Dermis blood vessel endothelial cell (primary cell): ENCODE measurements at places on chromosomes 3 and 15.

GRCh38 chr3:66028457-66028856, 10.3 kb downstream of the MAGI1 start:
- no peak for DNase-seq

DNA sequence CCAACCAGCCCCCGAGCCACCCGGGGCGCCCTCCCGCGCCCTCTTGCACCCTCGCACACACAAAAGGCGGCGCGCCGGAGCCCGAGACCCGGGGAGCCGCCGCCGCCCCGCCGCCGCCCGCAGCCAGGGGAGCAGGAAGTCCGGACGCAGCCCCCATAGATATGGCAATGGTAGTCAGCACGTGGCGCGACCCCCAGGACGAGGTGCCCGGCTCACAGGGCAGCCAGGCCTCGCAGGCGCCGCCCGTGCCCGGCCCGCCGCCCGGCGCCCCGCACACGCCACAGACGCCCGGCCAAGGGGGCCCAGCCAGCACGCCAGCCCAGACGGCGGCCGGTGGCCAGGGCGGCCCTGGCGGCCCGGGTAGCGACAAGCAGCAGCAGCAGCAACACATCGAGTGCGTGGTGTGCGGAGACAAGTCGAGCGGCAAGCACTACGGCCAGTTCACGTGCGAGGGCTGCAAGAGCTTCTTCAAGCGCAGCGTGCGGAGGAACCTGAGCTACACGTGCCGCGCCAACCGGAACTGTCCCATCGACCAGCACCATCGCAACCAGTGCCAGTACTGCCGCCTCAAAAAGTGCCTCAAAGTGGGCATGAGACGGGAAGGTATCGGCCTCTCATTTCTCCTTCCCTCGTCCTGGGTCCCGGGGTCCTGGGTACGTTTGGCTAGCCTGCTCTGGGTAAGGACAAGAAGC, 1.6 kb downstream of the NR2F2 start:
- DNase-seq = peak; percentile 66

DNA sequence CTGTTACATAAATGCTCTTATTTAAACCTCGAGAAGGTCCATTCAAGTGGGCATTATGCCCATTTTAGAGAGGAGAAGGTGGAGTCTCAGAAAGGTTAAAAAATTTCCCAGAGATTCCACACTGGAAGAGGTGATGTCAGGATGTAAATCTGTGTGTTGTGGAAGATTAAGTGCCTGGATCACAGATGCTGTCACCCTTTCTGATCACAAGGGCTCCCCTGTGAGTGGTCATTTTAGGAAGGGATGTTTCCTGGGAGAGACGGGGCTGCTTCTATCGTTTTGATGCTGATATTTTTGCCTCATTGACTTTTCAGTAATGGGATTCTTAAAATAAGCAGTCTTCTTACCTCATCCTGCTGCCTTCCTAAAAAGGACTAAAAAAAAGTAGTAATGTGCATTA, 132.5 kb downstream of the CLSTN2 start:
- DNase-seq = no peak

- DNase-seq = no peak
Measured at GRCh38 chr3:11224010-11224409, 48.2 kb upstream of the ATG7 start.
